ENCODE measurements at places on chromosomes 1 and 21. TPM values are rescaled to one million over a fixed set of nuclear protein-coding genes. Genes with fewer than 3 reads are reported as not detected.

DNA sequence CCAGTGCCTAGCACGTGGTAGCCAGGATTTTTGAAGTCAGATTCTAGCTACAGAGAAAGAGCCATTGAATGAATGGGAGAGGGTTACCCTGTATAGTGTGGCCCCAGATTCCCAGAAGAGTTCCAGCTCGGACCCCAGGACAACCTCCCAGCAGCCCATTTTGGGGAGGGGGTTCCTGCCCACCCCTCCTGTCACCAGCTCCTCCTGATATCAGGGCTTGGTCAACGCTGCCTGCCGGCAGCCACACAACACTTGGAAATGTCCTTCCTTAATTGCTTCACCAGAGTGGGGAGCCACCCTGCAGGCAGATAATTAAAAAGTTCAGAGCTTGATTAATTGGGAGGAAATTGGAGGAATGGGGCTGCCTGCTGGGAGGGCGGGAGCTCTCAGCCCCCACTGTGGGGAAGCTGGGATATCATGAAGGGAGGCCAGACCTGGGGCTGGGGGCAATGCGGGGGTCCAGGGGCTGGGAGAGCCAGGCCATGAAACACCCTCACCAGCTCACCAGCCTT lies 120.5 kb downstream of the LACTBL1 start:
- H3K36me3 ChIP-seq, result peaks cover 9% of the 10 kb centered on the region
- no peak for DNase-seq
- H3K27me3 ChIP-seq, result peaks cover 60% of the 10 kb centered on the region
- peaks cover 5% of the 10 kb centered on the region for H3K4me1 ChIP-seq

DEPDC1 gene
- total RNA-seq, result 0.16 TPM

COL9A2 gene
- 2.6 TPM for total RNA-seq

DNA sequence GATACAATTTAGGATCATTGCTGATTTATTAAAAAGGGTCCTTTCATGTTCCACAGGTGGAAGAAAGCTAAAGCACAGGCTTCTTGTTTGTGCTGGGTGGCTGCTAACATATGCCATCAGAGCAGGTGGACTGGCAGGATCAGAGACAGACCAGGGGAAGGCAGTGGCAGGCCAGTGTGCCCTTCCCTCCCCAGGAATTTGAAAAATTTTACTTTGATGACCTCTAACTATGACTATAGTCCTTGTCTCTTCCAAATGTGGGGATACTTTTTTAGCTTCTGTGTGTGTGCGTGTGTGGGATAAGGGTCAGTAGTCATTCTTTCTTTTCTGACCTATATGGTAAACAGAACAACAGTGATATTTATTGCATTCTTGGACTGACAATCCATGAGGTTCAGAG lies 49.9 kb downstream of the LHX9 start:
- H3K36me3 ChIP-seq, result no peaks in the 10 kb centered on the region
- no peak overlapping the region for H3K4me3 ChIP-seq
- peaks cover 18% of the 10 kb centered on the region for H3K27me3 ChIP-seq
- no peak for DNase-seq
- H3K27ac ChIP-seq, result no peak overlapping the region
- no peaks in the 10 kb centered on the region for H3K4me1 ChIP-seq

Data from T-helper 17 cell (primary cell).